Cardiac fibroblast (primary cell): ENCODE measurements at places on chromosomes 2 and 18.
A peak's percentile ranks its signal among the peaks of the same experiment; 100 is the strongest.

- no peak for DNase-seq
Measured at GRCh38 chr2:176464886-176465564, 195.8 kb downstream of the MTX2 start.

DNA sequence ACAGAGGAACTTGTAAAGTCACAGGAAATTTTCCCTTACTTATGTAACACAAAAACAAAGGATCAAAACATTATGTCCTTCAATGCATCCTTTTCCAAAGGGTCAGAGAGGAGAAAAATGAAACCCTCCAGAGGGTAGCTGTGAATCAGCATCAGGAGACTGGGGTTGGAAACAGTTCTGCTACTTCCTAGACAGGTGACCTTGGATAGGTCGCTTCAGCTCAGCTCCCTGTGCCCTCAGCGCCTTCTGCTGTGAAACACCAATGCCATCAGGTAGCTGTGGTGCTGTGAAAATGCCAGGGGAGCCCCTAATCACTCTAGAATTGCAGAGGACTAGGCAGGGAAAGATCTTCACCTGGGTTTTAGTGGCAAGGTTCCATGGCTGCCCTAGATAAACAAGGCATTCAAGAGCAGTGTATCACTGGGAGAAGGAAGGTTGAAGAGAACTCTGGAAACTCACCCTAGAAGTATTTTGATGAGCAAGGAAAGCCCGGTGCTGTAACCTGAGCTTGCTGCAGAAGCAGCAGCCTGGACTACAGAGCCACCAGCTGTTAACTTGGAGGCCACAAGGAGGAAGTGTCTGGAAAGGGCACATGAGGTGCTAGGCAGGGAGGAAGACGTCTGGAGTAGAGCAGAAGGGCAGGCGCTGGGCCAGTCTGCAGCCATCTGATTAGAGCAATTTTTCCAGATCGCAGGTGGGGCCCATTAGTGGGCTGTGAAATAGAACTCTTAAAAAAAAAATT is 100.7 kb upstream of the MCFD2 start:
- DNase-seq, result peak; percentile 60

DNA sequence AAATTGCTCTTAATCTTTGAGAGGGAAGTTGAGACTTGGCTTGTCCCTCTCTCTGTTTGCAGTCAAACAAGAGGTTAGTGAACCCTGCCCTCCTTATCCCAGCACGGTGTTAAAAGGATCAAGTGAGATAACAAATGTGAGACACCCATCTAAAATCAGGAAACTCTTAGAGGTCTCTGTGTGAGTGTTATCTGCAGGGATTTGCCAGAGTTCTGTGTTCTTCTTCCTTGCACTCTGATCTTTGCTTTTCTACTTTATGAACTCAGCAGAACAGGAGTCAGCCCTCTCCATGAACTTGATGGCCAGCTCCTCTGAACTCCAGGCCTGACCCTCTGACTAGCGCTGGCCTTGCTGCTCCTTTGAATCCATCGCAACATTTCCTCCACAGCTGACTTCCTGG is 123.8 kb downstream of the NCKAP5 start:
- DNase-seq, result no peak

- DNase-seq, result no peak
Measured at GRCh38 chr2:60589104-60589503, 35.6 kb upstream of the BCL11A start.

GRCh38 chr2:26072925-26073768 is 39.3 kb downstream of the RAB10 start:
- DNase-seq, result peak; percentile 42

DNA sequence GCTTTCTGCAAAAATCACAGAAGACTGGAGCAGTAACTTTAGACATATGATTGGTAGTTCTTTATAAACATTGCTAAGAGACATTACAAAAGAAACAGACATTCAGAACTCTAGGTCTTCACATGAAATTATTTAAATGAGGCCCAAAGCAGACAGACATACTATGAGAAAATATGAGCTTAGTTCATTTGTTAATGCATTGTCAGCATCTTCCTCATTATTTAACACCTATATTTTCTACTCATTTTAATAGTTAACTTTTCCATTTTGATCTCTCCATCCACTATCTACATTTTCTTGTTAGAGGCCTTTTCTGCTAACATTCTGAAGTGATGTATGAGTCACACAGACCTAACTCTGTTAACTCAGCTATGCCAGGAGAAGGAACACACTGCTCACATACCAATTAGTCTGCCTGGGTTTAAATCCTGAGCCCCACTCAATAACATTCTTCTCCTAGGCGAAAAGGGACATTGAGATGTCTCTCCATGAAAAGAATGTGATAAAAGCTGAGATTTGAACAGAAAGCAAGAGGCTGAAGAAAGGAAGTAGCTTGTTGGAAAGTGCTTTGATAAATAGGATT is 400.3 kb upstream of the PKDCC start:
- peak; percentile 42 for DNase-seq

DNA sequence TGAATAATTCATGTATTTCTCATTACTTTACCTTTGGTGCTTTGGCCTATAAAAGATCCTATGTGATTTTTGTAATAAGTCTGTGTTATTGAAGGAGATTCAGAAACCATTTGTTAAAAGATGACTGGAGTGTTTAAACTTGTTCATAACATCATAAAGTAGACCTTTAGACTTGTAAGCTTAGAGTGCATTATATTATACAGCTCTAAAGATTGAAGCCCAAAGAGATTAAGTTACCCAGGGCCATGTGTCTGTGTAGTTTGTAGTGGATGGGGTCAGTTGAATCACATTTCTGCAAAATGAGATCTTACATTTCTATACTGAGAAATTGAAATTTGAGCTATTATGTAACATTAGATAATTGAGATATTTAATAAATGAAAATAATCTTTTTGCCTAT is 60.2 kb upstream of the STON1 start:
- DNase-seq, result no peak

DNA sequence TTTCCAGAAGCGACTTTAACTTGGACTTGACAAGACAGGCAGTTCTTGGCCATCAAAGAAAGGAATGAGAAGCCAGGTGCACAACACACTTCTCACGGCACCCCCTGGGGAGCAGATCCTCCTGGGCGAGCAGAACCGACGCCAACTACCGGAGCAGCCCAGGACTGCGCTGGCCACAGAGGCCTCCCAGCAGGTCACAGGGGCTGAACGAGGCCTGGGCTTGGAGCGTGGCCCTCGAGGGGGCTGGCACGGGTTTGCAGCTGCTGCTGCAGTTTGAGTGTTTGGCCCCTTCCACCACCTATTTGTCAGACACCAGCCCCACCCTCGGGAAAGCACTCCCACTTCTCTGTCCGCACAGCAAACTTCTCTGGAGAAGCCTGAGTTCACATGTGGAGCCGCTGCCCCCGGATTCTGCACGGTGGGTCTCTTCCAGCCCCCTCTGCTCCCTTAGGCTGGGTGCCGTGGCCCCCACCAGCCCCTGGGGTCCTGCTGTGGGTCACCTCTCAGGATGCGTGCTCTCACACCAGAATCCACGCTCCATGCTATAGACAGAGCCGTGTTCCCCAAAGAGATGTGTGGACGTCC is 306.7 kb upstream of the SALL3 start:
- DNase-seq, result no peak

DNA sequence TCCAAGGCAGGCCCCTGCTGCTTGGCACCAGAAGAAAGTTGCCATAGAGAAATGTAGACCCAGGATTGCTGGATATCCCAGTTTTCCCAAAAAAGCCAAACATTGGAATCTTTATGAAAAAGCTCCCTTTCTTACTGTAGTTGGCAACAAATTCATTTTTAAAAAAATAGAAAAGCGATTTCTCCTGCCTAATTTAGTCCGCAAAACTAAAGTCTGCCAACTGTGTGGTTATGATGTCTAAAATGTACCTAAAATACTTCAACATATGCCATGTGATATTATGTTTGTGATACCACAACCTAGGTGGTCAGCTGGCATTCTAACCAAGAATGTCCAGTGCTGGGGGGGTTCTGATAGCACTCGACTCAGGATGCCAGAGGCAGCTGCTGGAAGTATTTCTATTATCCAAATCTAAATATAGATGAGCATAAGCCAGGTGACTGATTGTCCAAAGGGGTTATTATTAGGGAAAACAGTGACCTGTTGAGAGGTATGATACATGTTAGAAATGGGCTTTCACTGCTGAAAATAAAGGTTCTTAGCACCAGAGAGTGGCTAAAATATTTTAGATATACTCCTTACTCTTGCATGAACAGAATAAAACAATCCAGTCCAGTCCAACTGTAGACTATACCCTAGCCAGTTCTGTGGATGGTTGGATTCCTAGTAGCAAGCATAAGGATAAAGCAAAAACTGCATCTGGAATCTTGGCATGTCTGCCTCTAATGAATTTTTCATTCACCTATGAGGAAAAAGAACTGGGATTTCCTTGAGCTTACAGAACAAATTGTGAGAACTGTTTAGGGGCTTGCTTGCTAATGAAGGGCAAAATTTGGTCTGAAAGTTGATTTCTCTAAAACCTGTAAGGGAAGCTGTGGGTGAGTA is 101.7 kb downstream of the STK39 start:
- DNase-seq, result no peak
